ENCODE measurements at places on chromosomes 4 and X.

DNA sequence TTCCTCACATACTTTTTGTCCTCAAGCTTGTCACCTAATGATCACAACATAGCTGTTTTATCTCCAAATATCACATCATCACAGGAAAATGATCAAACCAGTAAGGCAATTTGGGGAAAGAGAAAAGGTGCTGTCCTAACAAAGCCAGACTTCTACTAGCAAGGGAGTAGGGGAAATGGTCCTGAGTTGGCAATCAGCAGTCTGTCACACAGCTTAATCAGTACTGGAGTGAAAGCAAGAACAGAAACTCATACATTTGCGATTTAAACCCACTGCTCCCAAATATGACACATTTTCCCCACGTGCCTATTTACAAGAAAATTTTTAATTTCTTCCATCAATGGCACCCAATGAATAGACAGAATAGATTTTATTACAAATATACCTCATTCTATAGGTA lies 546.8 kb upstream of the FMR1 start:
- no peak for DNase-seq

DNA sequence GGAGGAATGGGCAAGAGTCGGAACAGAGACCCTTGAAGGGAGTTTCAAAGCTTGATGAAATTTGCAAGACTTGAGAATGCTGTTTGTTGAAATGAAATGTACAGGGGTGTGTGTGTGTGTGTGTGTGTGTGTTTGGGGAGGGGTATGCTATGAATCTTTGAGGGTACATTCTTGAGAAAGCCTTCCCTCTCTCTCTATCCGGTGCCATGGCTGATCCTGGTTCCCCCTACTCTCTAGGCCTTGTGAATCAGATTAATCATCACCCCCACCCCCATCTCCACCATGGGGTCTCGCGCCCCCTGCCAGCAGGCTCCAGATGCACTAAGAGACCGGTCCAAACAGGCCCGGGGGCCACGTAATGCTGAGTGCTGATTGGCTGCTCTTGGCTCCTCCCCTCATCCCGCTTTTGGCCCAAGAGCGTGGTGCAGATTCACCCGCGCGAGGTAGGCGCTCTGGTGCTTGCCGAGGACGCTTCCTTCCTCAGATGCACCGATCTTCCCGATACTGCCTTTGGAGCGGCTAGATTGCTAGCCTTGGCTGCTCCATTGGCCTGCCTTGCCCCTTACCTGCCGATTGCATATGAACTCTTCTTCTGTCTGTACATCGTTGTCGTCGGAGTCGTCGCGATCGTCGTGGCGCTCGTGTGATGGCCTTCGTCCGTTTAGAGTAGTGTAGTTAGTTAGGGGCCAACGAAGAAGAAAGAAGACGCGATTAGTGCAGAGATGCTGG lies at the start of gene HTR2C:
Gene HTR2C, plus strand, starts transcription at position 441 of the 729 bp plus-strand sequence. CDS start 142,851 bp downstream, outside the sequence.
- no peak for DNase-seq

GRCh38 chr4:112196461-112196860 lies 35.1 kb upstream of the AP1AR start:
- DNase-seq = no peak

GRCh38 chr4:153206534-153206933 lies 2.3 kb downstream of the TRIM2 start:
- DNase-seq = no peak

GRCh38 chr4:75742451-75742850 lies 18.1 kb downstream of the USO1 start:
- DNase-seq = no peak

DNA sequence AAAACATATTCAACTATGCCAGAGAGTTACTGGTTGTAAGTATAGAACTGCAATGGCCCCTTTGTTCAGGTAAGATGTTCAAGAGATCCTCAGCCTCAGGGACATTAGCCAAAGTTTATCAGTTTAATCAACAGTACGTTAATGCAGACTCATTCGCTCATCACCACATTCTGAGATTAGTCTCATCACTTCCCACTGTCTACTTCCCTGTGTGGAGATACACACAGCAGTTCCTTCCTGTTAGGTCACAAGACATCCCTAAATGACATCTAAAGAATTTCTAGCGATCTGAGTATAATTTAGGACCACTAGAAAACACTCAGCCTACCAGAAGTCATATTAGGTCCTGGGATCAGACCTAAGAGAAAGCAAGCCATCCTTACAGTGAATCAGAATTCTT lies 10.4 kb downstream of the SLC10A7 start:
- DNase-seq = no peak

GRCh38 chr4:143251348-143251747 lies 66.6 kb downstream of the USP38 start:
- no peak for DNase-seq

GRCh38 chr4:14400307-14400706 lies 602.0 kb upstream of the CPEB2 start:
- DNase-seq = no peak

All from cortex of kidney (tissue), 1 donor.